Neural crest cell (in vitro differentiated cells): ENCODE measurements at places on chromosomes 1 and 21.

GRCh38 chr1:145942871-145943270 lies 14.9 kb downstream of the LIX1L start:
- DNase-seq: no peak

- DNase-seq: no peak
Observed at GRCh38 chr1:212412374-212412773, 2.3 kb downstream of the PACC1 start.

DNA sequence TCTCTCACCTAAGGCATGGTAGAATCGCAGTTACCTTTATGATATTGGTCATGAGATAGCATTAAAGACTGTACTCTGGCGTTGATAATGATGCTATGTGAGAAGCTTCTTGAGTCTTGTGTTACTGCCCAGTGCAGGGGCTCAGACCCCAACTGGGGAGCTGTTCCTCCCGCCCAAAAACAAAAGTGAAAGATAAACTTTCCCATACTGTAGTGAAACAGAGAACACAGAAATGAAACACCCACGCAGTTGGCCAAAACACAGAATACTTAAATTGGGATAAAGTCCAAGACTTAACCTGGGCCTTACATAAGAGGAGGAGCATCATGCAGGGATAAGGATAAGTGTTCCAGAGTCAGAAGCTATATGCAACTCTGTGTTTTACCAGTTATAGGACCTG lies 130.6 kb downstream of the HHIPL2 start:
- no peak for DNase-seq

DNA sequence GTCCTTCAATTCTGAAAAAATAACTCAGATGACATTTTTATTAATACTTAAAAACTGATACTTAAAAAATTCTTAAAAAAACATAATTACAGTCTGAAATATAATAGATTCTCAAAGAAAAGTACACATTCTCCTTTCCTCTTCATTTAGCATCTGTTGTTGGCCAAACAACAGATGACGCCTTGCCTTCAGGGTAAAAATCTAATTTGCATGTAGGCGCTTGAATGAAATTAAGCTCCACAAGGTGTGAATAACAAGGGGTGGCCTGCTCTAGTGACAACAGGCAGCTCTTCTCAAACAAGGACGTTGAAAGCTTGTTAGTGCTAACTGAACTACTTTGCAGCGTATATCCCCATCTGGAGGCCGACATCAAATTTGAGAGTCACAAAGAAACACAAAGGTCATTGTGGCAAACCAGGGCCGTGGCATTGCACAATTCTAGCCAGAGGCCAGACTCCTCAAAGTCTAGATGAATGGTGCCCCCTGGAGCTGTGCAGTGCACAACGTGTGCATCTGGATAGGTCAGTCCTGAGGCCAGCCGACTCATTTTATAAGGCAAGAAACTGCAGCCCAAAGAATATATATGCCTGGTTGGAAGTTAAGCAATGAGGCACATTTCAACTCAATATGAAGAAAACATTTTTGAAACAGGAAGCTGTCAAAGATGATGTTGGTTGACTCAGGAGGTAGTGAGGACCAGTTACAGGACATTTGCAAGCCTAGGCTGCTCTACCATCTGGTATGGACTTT lies 459.2 kb upstream of the RUNX1 start:
- DNase-seq: peak; percentile 23

DNA sequence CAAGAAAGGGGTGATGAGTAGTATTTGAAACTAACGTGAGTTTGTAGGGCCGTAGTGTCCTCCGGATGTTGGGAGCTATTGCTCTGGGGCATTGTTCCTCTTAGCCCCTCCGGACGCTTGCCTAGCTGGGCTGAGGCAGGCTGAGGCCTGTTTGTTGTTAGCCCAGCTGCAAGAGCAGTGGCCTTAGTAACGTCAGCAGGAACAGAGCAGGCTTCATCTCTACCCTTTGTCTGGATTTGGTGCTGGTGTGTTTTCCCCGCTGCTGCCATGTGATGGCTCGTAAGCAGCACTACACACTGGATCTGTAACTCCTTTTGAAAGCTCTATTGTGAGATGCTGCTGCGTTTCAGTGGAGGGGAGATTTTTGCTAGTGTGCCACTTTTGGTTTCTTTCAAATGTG lies 57.6 kb downstream of the DNM3 start:
- DNase-seq: peak; percentile 44

GRCh38 chr1:71521655-71522264 lies 440.9 kb upstream of the ZRANB2 start:
- peak; percentile 16 for DNase-seq

- no peak for DNase-seq
Observed at GRCh38 chr1:79255421-79255820, 248.9 kb upstream of the ADGRL4 start.

- no peak for DNase-seq
Observed at GRCh38 chr1:89743788-89744187, 77.0 kb upstream of the LRRC8D start.

DNA sequence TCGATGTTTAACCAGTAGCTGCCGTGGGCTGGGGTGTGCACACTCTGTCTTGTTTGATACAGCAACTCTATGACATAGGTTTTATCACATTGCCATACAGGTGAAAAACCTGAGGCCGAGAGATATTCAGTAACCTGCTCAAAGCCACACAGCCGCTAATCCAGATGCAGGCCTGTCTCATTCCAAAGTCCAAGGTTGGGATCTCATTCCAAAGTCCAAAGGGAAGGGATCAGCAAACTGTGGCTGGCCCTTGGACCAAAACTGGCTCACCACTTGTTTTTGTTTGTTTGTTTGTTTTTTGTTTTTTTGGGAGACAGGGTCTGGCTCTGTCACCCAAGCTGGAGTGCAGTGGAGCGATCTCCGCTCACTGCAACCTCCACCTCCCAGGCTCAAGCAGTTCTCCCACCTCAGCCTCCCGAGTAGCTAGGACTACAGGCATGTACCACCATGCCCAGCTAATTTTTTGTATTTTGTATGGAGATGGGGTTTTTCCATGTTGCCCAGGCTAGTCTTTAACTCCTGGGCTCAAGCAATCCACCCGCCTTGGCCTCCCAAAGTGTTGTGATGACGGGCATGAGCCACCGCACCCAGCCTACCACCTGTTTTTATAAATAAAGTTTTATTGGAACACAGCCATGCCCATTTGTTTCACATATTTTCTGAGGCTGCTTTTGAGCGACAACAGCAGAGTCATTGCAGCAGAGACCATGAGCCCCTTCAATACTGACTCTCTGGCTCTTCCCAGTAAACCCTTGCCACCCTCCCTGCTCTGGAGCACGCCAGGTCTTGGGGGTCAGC lies 163.4 kb upstream of the TMEM51 start:
- no peak for DNase-seq

GRCh38 chr21:41576013-41576615 lies 68.2 kb upstream of the TMPRSS2 start:
- DNase-seq: no peak

GRCh38 chr21:34072145-34073031 lies 990 bp upstream of the MRPS6 start:
- DNase-seq: no peak

GRCh38 chr1:41293779-41294178 lies 51.7 kb upstream of the SCMH1 start:
- no peak for DNase-seq
